ENCODE measurements at places on chromosomes 4 and X. TPM values are rescaled to one million over a fixed set of nuclear protein-coding genes. Genes with fewer than 3 reads are reported as not detected.

GRCh38 chrX:42708222-42708621 lies 69.7 kb downstream of the PPP1R2C start:
- no peak overlapping the region for H3K4me3 ChIP-seq
- no peaks in the 10 kb centered on the region for H3K4me1 ChIP-seq
- no peaks in the 10 kb centered on the region for H3K36me3 ChIP-seq

DNA sequence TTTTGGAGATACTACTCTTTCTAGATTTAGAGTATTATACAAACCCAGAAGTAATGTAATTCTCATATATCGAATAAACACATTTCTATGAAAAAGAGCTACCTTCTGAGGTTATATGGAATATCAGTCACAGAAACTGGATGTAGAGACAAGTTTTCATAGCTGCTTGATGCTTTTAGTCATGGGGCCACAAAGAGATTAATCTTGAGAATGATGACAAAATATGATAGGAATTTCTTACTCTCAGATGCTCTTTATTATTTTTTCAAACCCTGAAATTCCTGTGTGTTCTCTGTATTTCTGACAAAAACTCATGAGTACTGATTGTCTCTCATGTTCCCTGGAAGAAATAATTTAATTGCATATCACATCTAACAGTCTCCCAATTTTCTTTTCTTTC lies 662.5 kb downstream of the RAPGEF2 start:
- H3K36me3 ChIP-seq, result no peaks in the 10 kb centered on the region
- H3K27ac ChIP-seq, result no peak overlapping the region
- H3K4me1 ChIP-seq, result no peaks in the 10 kb centered on the region

- H3K27me3 ChIP-seq, result no peaks in the 10 kb centered on the region
- no peak overlapping the region for H3K27ac ChIP-seq
- peak overlapping the region; percentile 92 for H3K4me3 ChIP-seq
- no peak for DNase-seq
- no peaks in the 10 kb centered on the region for H3K36me3 ChIP-seq
Measured at GRCh38 chr4:24582235-24582832, 2.0 kb downstream of the DHX15 start.

DNA sequence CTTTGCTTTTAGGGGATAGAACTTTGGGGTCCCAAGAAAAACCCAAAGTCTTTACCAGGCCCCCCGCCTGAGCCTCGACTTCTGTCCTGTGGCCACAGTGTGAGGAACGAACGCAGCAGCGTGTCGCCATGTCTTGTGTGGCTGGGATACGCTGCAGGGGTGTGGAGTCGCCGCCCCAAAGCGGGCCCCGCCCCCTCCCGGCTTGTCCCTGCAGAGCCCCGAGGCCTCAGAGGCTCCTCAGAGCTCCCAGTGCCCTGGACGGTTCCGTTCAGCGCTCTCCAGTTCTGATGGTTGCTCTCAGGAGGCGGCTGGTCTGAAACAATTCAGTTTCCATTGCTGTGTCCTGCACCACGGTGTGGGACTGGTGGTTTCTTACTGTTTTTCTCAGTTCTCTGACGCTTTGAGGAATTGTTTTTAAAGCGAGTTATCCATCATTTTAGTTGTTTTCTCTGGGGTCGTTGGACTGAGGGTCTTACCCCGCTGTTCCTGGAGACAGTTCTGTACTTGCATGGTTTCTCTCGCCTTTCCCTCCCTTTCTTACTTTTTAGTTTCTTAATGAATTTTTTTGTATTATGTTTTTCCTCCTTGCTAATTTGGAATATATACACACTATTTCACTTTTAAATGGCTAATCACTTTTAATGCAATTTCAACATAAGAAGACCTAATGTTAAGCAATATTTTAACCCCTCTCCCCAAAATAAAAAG lies 1.6 kb upstream of the IDUA start:
- H3K36me3 ChIP-seq, result no peaks in the 10 kb centered on the region
- H3K27ac ChIP-seq, result no peak overlapping the region
- peak; percentile 53 for DNase-seq
- peak overlapping the region; percentile 35 for H3K4me3 ChIP-seq

DNA sequence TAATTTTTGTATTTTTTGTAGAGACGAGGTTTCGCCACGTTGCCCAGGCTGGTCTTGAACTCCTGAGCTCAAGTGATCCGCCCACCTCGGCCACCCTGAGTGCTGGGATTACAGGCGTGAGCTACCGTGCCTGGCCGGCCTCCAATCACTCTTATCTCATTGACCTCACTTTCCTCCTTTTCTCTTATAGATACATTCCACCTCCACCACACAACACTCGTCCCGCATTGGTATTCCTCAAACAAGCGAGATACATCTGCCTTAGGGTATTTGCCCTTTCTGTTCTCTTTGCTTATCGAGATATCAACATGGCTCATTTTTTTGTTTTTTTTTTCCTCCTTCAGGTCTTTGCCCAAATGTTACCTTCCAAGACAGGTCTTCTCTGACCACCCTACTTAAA lies 1.8 kb upstream of the PRPS1 start:
- H3K27ac ChIP-seq, result no peak overlapping the region
- no peaks in the 10 kb centered on the region for H3K27me3 ChIP-seq
- H3K4me1 ChIP-seq, result peaks cover 9% of the 10 kb centered on the region
- no peak overlapping the region for H3K4me3 ChIP-seq
- DNase-seq, result no peak

DNA sequence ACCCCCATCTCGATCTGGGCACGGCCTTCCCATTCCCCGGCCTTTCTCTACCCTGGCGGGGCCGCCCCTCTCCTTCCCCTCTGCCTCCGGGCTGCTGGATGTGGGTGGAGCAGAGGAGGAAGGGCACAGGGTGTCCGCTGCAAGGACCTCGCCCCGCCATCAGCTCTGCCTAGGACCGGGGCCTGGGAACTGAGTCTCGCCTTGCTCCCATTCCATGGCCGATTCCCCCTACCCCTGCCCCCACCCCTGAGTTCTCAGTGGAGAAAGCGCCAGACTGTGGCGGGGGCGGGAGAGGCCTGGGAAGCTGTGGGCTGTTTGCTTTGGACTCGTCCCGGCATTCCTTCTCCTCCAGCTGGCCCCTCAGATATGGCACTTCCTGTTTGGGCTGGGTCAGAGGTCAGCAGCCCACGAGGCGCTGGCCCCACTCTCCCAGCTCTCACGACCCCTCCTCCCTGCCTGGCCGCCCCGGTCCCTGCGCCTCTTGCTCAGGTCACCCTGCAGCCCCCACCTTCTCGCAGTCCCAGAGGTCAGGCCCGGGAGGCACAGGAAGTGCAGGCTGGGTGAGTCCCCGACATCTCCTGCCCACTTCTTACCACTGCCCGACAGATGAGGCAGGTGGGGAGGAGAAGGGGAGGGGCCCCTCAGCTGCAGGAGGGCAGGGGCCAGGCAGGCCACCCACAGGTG lies 6.4 kb upstream of the BGN start:
- H3K4me3 ChIP-seq, result no peak overlapping the region
- no peaks in the 10 kb centered on the region for H3K4me1 ChIP-seq
- no peaks in the 10 kb centered on the region for H3K36me3 ChIP-seq
- no peaks in the 10 kb centered on the region for H3K27me3 ChIP-seq
- H3K27ac ChIP-seq, result no peak overlapping the region
- DNase-seq, result no peak

- no peak overlapping the region for H3K4me3 ChIP-seq
- DNase-seq, result no peak
- no peaks in the 10 kb centered on the region for H3K27me3 ChIP-seq
- no peak overlapping the region for H3K27ac ChIP-seq
Measured at GRCh38 chr4:73477176-73477575, 4.4 kb upstream of the AFM start.

GRCh38 chr4:172985552-172985951 lies 183.1 kb upstream of the GALNT7 start:
- no peak overlapping the region for H3K27ac ChIP-seq
- no peaks in the 10 kb centered on the region for H3K36me3 ChIP-seq
- no peaks in the 10 kb centered on the region for H3K27me3 ChIP-seq

DNA sequence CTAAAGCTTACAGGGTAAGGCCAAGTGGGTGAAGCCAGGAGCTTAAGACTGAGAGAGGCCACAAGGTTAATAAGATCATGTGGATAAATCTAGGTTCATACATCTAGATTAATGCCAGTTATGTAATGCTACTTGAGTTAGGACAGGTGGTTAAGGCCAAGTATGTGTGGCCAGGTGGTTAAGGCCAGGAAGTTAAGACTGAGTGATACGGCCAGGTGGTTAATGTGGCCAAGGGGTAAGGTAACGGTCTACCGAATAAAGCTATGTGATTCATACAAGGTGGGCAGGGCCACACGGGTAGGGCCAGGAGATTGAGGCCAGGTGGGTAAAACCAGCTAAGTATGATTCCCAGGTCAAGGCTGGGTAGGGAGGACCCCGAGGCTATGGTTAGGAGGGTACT lies 223.0 kb downstream of the TACR3 start:
- no peaks in the 10 kb centered on the region for H3K4me1 ChIP-seq
- H3K36me3 ChIP-seq, result no peaks in the 10 kb centered on the region
- no peak overlapping the region for H3K27ac ChIP-seq
- no peak overlapping the region for H3K4me3 ChIP-seq
- no peaks in the 10 kb centered on the region for H3K27me3 ChIP-seq

- H3K36me3 ChIP-seq, result no peaks in the 10 kb centered on the region
- H3K27me3 ChIP-seq, result no peaks in the 10 kb centered on the region
- no peak overlapping the region for H3K27ac ChIP-seq
- DNase-seq, result no peak
- no peak overlapping the region for H3K4me3 ChIP-seq
Measured at GRCh38 chrX:53239474-53239873, 14.5 kb upstream of the KDM5C start.

DNA sequence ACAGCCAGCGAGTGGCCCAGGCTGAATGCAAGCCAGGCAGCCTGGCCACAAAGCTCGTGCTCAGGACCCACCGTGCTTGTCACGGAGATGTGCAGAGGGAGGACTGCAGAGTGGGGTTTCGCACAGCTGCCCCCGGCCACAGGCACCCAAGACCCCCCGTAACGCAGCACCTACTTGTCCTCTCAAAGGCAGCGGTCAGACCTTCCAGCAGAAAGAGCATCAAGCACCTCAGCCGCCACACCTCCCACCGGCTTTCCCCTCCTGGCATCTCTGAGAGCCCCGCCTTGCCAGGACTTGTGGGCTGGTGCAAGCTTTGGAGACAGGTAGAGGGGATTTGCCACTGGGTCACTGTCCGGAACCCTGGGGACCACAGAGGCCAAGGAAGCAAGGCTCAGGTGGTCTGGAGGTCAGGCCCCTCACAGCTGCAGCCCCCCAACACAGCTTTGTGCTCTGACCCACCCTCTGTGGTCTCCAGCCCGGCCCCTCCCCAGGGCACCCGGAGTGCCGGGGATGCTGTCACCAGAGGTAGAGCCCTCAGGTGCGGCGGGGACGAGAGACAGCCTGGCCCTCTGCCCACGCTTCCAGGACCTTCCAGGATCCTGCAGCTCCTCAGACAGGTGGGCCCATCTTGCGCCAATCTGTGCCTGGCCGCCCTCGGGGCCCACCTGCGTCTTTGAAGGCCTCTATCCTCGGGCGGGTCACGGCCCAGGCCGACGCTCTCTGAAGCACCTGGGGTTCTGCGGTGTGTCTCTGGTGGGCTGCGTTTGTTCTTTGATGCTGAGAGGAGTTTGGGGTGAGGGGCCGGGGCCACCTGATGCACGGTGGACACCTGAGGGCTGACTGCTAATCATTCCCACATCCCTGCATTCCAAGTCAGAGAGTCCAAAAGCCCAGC lies 34.4 kb upstream of the HMX1 start:
- H3K27me3 ChIP-seq, result no peaks in the 10 kb centered on the region
- H3K4me3 ChIP-seq, result no peak overlapping the region
- no peak for DNase-seq
- no peaks in the 10 kb centered on the region for H3K36me3 ChIP-seq
- no peak overlapping the region for H3K27ac ChIP-seq

DNA sequence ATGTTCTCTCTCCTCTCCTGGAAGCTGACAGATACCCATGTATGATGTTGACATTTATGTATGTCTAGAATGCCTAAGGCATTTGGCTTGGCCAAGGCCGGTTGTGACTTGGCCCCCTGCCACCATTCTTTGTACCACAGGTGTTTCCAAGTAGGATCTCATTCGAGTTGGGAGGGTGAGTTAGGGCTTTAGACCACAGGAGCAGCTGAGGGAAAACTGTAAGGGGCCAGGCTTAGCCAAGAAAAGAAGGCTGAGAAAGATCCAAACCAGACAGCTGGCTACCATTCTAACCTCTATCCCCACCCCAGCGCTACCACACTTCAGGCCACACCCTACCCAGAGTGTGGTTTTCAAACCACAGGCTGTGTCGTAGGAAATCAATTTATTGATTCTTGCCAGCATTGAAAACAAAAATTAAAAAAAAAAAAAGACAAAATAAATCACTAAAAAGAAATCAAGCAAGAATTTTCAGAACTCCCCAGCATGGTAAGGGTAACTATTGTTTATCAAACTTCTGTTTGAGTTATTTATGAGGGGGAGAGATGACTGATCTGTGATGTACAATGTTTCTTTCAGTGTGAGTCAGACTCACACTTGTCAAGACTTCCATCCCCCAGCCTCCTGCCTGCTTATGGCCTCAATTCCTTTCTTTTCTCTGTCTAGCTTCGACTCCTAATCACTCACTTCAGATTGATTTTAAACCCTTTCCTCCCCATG lies 9.9 kb downstream of the TMSB4X start:
- peaks cover 75% of the 10 kb centered on the region for H3K4me1 ChIP-seq
- H3K4me3 ChIP-seq, result peak overlapping the region; percentile 49
- DNase-seq, result peak; percentile 20
- H3K27ac ChIP-seq, result peak overlapping the region; percentile 38
- H3K27me3 ChIP-seq, result no peaks in the 10 kb centered on the region

GRCh38 chr4:112377171-112377570 lies 80.0 kb downstream of the ALPK1 start:
- no peak overlapping the region for H3K27ac ChIP-seq
- DNase-seq, result no peak

DNA sequence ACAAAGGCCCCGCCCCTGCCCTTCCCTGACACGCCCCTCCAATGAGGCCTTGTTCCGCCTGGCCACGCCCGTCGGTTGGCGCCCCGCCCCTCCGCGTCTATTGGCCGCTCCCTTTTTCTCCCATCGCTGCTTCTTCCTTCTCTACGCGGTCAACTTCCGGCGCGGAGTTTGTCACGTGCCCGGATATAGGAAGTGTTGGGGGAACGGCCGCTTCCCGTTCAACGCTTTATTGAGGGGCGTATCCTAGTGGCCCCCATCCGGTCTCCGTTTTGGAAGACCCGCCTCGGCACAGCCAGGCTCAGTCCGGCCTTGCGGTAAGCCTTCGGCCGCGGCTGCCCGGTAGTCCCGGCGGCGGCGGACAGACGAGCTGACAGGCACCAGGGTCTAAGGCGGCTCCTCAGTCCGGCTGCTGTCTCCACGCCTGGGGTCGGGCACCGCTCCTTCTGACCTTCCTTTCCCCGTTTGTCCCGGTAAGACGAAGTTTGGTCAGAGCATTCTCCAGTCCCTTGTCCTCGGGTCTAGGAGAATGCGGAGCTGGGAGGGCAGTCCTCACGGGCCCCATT lies at the start of gene EXOC1:
EXOC1 (plus strand) TSS at position 165 of the 563 bp plus-strand sequence. CDS start 4,676 bp downstream, outside the sequence.
- no peaks in the 10 kb centered on the region for H3K36me3 ChIP-seq
- H3K27ac ChIP-seq, result peak within 1 kb of the TSS; percentile 76
- H3K4me1 ChIP-seq, result peaks cover 35% of the 10 kb centered on the region
- peak within 1 kb of the TSS; percentile 88 for H3K4me3 ChIP-seq

- H3K4me1 ChIP-seq, result no peaks in the 10 kb centered on the region
- H3K27me3 ChIP-seq, result no peaks in the 10 kb centered on the region
- H3K36me3 ChIP-seq, result no peaks in the 10 kb centered on the region
- H3K27ac ChIP-seq, result no peak overlapping the region
Measured at GRCh38 chr4:15343581-15343980, 84.3 kb upstream of the C1QTNF7 start.

- no peak for DNase-seq
- H3K4me1 ChIP-seq, result no peaks in the 10 kb centered on the region
- no peak overlapping the region for H3K4me3 ChIP-seq
- no peaks in the 10 kb centered on the region for H3K27me3 ChIP-seq
Measured at GRCh38 chr4:123788577-123788976, 392.0 kb downstream of the SPRY1 start.

TLR7 gene
- total RNA-seq, result not detected

TRIM61 gene
- 3.3 TPM for total RNA-seq

MAB21L2 gene
- total RNA-seq, result not detected

FGG gene
- not detected for total RNA-seq

RUFY3 gene
- 13.8 TPM for total RNA-seq

MAGEB2 gene
- total RNA-seq, result not detected

OCIAD1 gene
- total RNA-seq, result 115 TPM

All from CD8-positive, alpha-beta memory T cell (primary cell).